ENCODE measurements at places on chromosomes 5 and 9. TPM values are rescaled to one million over a fixed set of nuclear protein-coding genes. Genes with fewer than 3 reads are reported as not detected.

DNA sequence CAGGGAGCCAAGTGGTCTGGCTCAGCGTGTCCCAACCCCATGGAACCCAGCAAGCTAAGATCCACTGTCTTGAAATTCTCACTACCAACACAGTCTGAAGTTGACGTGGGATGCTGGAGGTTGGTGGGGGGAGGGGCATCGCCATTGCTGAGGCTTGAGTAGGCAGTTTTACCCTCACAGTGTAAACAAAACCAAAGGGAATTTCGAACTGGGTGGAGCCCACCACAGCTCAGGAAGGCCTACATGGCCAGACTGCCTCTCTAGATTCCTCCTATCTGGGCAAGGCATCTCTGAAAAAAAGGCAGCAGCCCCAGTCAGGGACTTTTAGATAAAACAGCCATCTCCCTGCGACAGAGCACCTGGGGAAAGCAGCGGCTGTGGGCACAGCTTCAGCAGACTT is 17.1 kb upstream of the FBXL17 start:
- no peak overlapping the region for H3K27ac ChIP-seq
- H3K4me3 ChIP-seq: no peak overlapping the region
- no peaks in the 10 kb centered on the region for H3K4me1 ChIP-seq
- H3K36me3 ChIP-seq: no peaks in the 10 kb centered on the region
- no peaks in the 10 kb centered on the region for H3K27me3 ChIP-seq
- DNase-seq: no peak

DNA sequence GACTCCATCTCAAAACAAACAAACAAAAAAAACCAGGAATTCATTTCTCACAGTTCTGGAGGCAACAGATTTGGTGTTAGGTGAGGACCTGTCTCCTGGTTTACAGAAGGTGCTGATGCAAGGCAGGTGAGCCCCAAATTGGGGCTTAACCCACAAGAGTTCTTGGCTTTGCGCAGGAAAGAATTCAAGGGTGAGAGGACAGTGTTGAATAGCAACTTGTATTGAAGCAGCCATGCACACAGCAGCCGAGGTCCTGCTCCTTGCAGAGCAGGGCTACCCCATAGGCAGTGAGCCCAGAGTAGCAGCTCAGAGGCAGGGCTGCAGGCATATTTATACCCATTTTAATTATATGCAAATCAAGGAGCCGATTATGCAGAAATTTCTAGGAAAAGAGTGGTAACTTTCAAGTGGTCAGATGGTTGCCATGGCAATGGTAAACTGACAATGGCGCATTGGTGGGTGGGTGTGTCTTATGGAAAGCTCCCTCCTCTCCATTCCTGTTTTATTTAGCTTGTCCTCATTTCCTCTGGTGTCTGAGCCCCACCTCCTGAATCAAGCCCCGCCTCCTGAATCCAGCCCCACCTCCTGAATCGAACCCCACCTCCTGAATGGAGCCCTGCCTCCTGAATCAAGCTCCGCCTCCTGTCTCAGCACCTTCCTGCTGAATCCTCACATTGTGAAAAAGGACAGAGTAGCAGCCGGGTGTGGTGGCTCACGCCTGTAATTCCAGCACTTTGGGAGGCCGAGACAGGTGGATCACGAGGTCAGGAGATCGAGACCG is 34.5 kb upstream of the COL5A1 start:
- no peak overlapping the region for H3K4me3 ChIP-seq
- H3K36me3 ChIP-seq: no peaks in the 10 kb centered on the region
- no peak overlapping the region for H3K27ac ChIP-seq
- H3K27me3 ChIP-seq: peaks cover 4% of the 10 kb centered on the region
- H3K4me1 ChIP-seq: no peaks in the 10 kb centered on the region
- DNase-seq: no peak

- no peaks in the 10 kb centered on the region for H3K4me1 ChIP-seq
- H3K27ac ChIP-seq: no peak overlapping the region
- no peak overlapping the region for H3K4me3 ChIP-seq
- peaks cover 16% of the 10 kb centered on the region for H3K27me3 ChIP-seq
- H3K36me3 ChIP-seq: no peaks in the 10 kb centered on the region
Measured at GRCh38 chr5:34483442-34484033, 172.6 kb upstream of the RAI14 start.

Gene NR6A1
- total RNA-seq: 1.7 TPM

Gene ZNF462
- total RNA-seq: 0.16 TPM

Measured in activated T-helper 1 cell treated with anti-CD3 and anti-CD28 coated beads, Interleukin-12 subunit alpha, Interleukin-12 subunit beta, Interleukin-2, Interleukin-4 antibody, amounts not matched to agents 30 ng/mL and 10 ng/mL and 1 ng/mL, durations not matched to agents 14 hours and 24 hours and 36 hours (primary cell).